T-helper 17 cell (primary cell): ENCODE measurements at places on chromosomes 2 and 18. TPM values are rescaled to one million over a fixed set of nuclear protein-coding genes. Genes with fewer than 3 reads are reported as not detected.
A peak's percentile ranks its signal among the peaks of the same experiment; 100 is the strongest.

- H3K36me3 ChIP-seq: no peaks in the 10 kb centered on the region
- H3K27me3 ChIP-seq: no peaks in the 10 kb centered on the region
- H3K27ac ChIP-seq: peak overlapping the region; percentile 56
- H3K4me3 ChIP-seq: peak overlapping the region; percentile 21
Observed at GRCh38 chr2:209579230-209579749, 155.4 kb downstream of the MAP2 start.

- H3K36me3 ChIP-seq: no peaks in the 10 kb centered on the region
- H3K27ac ChIP-seq: no peak overlapping the region
- peaks cover 19% of the 10 kb centered on the region for H3K27me3 ChIP-seq
- no peak for DNase-seq
- no peak overlapping the region for H3K4me3 ChIP-seq
Observed at GRCh38 chr18:415617-416612, 84.6 kb downstream of the COLEC12 start.

- peaks cover 65% of the 10 kb centered on the region for H3K27me3 ChIP-seq
- no peak for DNase-seq
- H3K4me1 ChIP-seq: peaks cover 24% of the 10 kb centered on the region
- no peak overlapping the region for H3K4me3 ChIP-seq
- no peak overlapping the region for H3K27ac ChIP-seq
Observed at GRCh38 chr2:46306330-46306751, 9.1 kb downstream of the EPAS1 start.

GRCh38 chr2:103898561-103898960 is 955.4 kb upstream of the POU3F3 start:
- H3K4me3 ChIP-seq: no peak overlapping the region
- H3K27me3 ChIP-seq: no peaks in the 10 kb centered on the region
- H3K4me1 ChIP-seq: no peaks in the 10 kb centered on the region
- H3K27ac ChIP-seq: no peak overlapping the region
- no peak for DNase-seq
- no peaks in the 10 kb centered on the region for H3K36me3 ChIP-seq

GRCh38 chr18:35466334-35466733 is 31.4 kb downstream of the INO80C start:
- H3K36me3 ChIP-seq: peaks cover 4% of the 10 kb centered on the region
- no peak overlapping the region for H3K4me3 ChIP-seq
- no peaks in the 10 kb centered on the region for H3K27me3 ChIP-seq
- H3K27ac ChIP-seq: no peak overlapping the region

DNA sequence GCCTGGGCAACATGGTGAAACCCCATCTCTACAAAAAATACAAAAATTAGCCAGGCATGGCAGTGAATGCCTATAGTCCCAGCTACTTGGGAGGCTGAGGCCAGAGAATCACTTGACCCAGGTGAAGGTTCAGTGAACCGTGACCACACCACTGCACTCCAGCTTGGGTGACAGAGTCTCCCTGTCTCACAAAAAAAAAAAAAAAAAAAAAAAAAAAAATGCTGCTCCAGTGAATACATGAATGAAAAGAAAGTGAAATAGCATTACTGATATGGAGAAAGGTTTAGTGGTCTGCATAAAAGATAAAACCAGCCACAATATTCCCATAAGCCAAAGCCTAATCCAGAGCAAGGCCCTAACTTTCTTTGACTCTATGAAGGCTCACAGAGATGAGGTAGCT is 44.5 kb downstream of the METTL8 start:
- H3K4me3 ChIP-seq: no peak overlapping the region
- H3K4me1 ChIP-seq: peaks cover 17% of the 10 kb centered on the region
- DNase-seq: no peak
- H3K36me3 ChIP-seq: peaks cover 9% of the 10 kb centered on the region

DNA sequence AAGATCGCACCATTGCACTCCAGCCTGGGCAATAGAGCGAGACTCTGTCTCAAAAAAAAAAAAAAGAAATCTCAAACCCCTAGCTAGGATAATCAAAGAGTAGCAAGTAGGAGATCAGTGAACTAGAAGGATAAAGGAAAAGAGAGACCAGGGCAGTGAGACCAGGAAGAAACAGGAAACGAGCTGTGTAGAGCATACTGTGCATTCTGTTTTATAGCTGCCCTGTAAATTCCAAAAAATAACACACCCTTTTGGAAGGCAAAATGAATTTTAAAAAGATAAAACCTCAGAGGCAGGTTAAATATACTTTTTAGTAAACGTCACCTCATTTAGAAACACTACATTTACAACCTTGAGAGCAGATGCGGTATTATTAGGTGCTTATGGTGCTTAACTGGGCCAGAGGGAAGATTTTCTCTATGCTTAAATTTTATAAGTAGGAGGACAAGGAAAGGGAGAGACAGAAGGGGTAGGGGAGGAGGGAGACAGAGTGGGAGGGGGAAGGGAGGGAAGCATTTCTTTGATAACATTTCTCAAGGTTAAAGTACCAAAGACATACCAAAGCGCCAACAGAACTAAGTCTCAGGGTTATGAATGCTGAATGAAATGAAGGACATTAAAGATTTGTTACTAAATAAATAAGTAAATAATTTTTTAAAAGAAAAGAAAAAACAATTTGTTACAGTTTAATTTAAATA is 30.1 kb downstream of the FEZ2 start:
- H3K4me3 ChIP-seq: no peak overlapping the region
- H3K4me1 ChIP-seq: peaks cover 18% of the 10 kb centered on the region
- peaks cover 11% of the 10 kb centered on the region for H3K36me3 ChIP-seq

ATP6V1C2 gene
- not detected for total RNA-seq

PCARE gene
- not detected for total RNA-seq

IL36A gene
- not detected for total RNA-seq

ANKRD36 gene
- 70.1 TPM for total RNA-seq

TTN gene
- 26.4 TPM for total RNA-seq

LYPD1 gene
- not detected for total RNA-seq
